Left kidney (tissue), 8 donors: ENCODE measurements at places on chromosomes 7 and 10.

DNA sequence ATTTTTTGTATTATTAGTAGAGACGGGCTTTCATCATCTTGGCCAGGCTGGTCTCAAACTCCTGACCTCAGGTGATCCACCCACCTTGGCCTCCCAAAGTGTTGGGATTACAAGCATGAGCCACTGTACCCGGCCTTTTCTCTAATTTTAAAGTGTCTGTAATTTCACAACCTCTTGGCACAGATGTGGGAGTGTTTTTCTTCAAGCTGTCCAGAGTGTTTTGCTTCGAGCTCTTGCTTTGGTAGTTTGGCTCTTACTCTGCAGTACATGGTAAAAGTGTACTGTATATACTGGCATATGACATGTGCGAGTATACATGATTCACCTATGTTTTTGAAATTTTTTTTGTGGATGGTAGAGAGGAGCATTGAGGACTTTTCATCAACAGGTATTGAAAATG, 9.8 kb downstream of the SRGN start:
- no peak for DNase-seq

DNA sequence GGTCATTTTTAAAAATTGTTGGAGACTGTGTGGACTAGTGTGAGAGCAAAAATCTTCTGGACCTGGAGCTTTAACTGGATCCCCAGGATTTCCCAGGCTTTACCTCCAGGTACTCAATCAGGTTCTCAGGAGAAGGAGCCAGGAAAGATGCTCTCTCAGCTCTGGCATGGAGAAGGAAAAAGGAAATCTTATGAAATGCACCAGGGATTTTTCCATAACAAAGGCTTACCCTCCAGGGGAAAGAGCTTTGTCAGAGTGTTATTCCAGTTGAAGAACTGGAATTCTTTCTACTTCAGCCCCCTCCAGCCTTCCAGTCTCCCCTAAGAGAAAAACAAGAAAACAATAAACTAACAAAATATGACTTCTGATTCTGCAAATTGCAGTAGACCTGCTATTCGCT, 436.7 kb upstream of the ANKRD30A start:
- no peak for DNase-seq

- peak; percentile 79 for DNase-seq
Measured at GRCh38 chr10:62244785-62245467, 23.7 kb downstream of the RTKN2 start.

- no peak for DNase-seq
Measured at GRCh38 chr10:118662228-118663035, 67.0 kb upstream of the PRLHR start.

GRCh38 chr10:49609283-49610113, 612 bp upstream of the SLC18A3 start:
- DNase-seq = no peak

DNA sequence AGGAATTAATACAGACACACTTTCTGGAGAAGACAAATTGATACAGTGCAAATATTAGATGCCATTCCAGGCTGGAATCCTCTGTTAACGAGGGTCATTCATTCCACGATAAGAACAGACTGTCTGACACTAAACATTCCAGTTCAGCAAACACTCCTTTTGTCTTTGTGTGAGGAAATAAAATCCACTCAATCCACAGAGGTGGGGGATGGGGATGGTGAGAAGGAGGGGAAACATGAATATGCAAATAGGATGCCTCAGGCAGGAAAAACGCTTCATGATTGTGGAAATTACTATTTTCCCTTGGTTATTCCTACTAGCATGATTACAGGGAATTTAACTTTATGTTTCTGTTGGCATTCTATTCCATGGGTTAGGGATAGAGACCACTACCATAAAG, 196.9 kb upstream of the CDCA7L start:
- DNase-seq = no peak

- DNase-seq = no peak
Measured at GRCh38 chr7:2124604-2125345, 108.0 kb downstream of the MAD1L1 start.

GRCh38 chr7:131955679-131956078, 399.3 kb upstream of the PODXL start:
- no peak for DNase-seq

DNA sequence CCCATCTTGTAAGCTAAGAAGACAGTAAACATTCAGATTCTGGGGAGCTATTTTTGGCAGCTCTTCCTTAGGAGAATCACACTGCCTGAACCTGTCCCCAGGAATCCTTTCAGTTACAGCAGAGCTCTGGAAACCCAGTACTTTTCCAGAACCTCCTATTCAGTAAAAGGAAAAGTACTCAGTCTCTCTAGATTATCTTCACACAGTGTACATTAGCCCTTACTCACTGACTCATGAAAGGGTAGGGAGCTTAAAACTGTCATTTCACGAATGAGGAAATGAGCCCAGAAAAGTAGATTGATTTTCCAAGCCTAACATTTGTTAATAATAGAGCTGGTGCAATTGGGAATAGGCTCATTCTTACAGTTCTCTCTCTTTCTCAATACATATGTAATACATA, 3.9 kb upstream of the CNNM1 start:
- no peak for DNase-seq

- DNase-seq = no peak
Measured at GRCh38 chr10:12529976-12530375, 180.6 kb downstream of the CAMK1D start.

DNA sequence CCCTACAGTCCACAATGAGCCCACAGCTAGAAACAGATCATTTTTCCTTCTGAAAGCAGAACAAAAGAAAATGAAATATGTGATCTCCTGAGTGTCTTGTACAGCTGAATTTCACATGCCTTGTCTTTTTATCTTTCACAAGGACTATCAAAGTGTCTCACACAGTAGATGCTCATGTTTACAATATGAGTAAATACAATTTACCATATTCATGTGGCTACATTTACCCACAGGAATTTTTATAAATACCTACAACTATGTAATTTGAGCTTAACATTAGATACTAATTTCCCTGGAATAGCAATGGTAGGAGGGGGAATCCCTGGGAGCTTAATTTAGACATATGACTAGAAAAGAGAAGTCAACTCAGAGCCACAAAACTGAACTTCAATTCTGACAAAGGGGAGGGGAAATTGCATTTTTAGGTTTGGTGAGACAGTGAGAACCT, 186.2 kb downstream of the MACC1 start:
- no peak for DNase-seq

DNA sequence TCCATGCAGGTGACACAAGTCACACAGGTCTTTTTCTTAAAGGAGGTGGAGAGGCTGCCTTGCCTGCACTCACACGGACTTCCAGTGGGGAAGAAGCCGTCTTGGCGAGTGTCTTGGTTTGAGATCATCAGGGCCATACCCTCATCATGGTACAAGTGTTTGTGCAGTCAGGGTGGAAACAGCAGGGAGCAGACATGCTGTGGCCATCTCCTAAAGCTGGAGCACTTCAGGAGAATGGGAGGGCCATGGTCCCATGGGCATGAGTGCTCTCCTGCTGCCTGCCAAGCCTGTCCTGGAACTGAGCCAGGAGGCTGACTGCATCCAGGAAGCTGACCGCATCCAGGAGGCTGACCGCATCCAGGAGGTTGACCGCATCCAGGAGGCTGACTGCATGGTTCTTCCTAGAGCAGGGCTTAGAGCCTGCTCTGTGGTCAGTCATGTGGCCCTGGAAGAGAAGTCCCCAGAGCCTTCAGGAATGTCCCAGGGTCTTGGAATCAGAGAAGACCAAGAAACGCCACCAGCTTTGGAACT, 98.4 kb downstream of the ADARB2 start:
- no peak for DNase-seq

DNA sequence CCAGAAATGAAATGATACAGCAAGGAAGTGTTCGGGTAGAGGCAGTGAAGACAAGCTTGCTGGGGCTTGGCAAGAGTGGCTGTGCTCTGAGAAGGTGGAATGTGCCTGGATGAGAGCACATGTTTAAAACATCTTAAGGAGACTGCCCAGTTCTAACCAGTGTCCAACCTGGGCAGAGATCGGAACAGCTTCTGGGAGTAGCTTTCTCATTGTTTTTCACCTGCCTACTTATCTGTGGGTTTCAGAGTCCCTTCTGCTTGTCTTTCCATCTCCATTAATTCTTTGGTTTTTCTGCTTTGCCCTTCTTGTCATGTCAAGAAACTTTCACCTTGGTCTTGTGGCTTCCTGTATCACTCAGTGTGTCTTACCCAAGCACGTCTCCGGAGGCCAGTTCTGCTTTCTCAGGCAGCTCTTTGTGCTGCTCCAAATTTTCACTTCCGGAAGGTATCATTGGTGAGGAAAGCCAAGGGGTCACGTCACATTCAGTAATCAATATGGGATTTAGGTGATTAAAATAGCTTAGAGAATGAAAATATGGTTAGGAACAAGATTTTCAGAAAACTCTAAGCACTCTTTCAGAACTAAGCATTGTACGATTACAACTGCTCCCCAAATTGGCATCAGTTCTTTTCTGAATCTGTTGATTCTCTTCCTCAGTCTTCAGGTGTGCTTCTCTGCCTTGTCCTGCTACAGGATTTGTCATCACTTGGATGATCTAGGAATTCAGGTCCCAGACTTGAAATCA, 5.5 kb upstream of the LAMB4 start:
- no peak for DNase-seq

- DNase-seq = peak; percentile 78
Measured at GRCh38 chr7:30548845-30549244, 44.2 kb upstream of the GGCT start.

DNA sequence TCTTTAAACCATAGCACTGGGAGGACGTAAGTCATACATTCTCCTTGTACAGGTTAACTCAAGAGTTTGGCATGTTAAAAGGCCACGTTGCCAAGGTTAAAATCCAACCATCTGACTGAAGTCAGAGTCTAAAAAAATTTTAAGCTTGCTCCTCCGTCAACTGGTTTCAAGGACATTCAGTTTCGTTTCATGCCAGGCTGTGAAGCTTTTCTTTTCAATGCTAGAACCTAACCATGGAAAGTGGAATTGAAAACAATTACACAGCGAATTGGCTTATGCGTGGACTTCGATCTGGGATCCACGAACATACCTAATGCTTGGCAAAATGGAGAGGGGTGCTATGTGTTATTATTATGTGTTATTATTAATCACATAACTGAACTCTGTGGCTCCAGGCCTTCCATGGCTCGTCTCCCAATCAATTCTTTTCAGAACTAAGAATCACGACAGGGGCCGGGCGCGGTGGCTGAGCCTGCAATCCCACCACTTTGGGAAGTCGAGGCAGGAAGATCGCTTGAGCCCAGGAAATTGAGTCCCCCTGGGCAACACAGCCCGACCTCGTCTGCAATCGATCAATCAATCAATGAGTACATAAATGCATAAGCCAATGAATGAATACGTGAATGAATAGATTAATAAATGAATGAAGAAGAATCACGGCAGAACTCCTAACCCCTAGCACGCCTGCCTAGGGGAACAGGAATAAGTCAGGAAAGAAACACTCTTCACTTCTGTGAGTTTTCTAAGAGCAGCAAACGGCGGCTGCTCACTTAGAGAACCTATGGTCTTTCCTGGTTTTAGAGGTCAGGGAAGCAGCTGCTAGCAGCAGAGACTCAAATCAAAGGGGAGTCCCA, 733 bp upstream of the ARL5B start:
- no peak for DNase-seq

DNA sequence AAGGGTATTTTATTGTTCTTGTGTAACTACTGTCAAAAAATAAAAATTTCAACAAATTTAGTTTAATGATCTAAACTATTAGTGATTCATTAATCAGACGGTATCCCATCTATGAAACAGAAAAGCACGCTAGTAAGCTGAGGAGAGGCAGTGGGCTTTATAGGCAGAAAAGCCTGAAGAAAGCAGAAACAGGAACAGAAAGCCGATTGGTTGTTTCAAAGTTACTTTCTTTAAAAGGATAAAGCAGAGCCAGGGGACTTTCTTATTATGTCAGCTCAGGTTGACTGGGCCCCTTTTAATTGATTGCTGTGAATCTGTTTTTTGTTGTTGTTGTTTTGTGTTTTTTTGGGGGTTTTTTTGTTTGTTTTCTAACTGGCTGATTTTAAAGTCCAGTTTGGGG, 105.5 kb downstream of the TES start:
- no peak for DNase-seq

DNA sequence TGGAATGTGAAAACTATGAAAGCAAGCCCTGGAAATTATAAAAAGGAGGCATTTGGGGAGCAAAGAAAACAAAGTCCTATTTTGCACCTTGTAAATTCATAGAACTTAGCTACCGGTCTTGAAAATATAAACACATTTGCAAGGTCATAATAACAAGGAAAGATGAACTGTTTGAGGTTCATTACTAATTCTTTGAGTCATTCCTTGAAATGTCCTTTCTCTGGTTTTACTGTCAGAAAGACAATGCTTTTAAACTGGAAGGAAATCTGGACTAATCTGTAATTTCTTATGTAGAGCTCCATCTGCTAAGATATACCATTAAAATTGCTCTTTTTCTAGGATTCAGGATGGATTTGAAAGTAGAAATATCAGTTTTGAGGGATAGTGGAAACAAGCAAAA, 1.4 kb downstream of the ERLIN1 start:
- DNase-seq = no peak

DNA sequence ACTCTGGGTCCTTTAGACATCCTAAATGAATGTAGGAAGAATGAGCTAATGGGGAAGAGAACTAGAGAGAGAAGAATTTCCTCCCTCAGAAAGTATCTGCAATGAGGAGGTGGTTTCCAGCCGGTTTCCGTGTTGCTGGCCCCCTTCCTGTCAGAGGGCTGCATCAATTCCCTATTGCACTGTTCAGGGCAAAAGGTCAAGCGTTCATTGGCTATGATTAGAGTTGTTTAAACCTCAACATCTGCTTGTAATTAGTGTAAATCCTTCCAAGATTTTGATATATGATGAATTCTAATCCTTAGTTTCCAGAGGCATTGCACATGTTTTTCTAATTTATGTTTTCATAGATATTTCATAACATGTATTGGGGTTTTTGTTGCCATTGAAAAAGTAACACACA, 107.3 kb upstream of the SGCE start:
- DNase-seq = no peak

DNA sequence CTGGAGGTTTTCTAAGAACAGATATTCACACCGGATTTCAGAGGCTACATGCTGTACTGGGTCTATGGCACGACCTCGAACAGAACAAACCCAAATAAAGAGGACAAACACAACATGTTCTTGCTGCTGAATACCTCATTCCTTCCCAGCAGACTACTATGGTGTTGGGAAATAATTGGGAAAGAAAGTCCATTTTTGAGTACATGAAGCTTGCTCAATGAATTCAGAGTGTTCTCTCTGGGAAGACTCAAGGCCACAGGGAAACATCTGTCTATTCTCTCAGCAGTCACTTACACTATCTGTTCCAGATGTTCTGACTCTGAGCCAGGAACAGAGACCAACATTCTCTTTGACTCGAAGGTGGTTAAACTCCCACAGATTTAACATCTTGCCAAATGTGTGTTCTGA, 30.9 kb downstream of the LAMB1 start:
- no peak for DNase-seq

GRCh38 chr10:12513775-12514673, 164.7 kb downstream of the CAMK1D start:
- DNase-seq = no peak

DNA sequence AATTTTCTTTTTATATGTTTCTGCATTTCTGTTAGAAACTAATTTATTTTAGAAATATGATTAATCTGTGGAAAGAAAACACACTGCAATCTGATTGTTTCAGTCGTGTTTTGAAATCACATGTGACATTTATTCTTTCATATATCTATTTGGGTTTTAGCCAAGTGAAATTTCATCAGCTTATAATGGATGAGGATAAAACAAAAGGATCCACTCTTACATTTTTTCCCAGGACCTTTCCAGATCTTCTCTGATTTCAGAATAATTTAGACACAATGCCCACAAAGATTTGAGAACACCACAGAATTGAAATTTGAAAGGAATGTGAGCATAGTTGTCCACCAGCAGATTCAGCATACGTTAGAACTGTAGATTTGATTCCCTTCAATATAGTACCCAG, 29.1 kb downstream of the CBLL1 start:
- DNase-seq = no peak

- no peak for DNase-seq
Measured at GRCh38 chr10:22637491-22637890, 76.9 kb downstream of the PIP4K2A start.
